SK-N-SH treated with all-trans-retinoic acid at 6 μM for 48 hours (cell line): ENCODE measurements at places on chromosomes 5 and 9.

GRCh38 chr9:21550392-21550791 is 68.3 kb upstream of the IFNE start:
- ATAC-seq: no peak

- peak; percentile 92 for ATAC-seq
Measured at GRCh38 chr9:35923927-35924763, 14.9 kb downstream of the SPAAR start.

GRCh38 chr9:113536483-113537228 is 73.1 kb downstream of the RGS3 start:
- no peak for ATAC-seq

DNA sequence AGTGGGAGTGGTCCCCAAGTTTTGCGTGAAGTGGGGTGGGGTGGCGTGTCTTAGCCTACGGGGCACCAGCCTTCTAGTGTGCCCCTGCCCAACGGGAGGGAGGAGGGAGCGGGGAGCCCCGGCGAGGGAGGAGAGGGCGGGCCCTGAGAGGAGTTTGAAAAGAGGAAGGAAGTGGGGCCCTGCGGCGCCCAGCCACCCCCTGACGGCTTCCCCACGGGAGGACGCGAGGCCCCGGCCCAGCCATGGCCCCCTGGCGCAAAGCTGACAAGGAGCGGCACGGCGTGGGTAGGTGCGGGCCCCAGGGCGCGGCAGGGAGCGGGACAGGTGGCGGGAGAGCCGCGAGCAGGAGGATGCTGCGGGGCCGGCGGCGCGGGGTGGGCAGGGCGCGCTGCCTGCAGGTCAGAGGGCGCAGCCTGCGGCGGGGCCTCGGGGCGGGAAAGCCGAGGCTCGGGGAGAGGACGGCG is at the start of gene DOCK2:
TSS of gene DOCK2 (plus strand) at position 191 of the 464 bp plus-strand sequence. CDS start at position 243, 52 bp downstream.
- no peak for ATAC-seq

DNA sequence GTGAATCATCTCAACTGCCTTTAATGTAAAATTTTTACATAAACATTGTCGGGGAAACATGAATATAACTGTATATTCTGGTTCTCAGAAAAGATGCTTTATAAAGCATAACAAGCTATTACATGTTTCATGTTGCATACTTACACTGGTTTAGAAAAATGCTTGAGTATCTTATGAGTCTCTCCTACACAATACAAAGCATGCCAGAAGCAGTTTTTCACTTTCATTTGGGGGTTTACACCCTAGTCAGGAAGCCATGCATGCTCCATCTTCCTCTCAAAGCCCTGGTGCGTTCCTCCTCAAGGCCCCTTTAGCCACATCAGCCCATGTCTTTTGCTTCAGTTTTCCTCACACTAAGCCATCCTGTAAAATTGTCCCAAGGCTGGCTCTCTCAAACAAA is 22.8 kb downstream of the ELAVL2 start:
- no peak for ATAC-seq

DNA sequence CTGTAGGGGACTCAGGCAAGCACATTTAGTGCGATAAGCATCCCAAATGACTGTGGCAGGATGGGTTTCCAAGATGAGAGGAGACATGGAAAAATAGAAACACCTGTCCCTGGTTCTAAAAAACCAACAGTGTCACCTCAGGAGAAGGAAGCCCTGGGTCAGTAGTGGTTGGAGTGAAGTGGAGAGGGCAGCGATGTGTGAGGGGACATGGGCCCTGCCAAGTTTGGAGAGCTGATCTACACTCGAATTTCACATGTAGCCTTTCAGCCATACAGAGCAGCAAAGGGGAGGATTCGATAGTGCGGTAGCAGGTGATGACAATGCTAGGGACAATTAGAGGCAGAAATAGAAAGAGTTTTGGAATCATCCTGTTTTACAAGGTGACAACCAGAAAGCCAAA is 32.6 kb upstream of the LHX2 start:
- no peak for ATAC-seq

- no peak for ATAC-seq
Measured at GRCh38 chr9:80061940-80062339, 490.2 kb downstream of the TLE4 start.

- peak; percentile 70 for ATAC-seq
Measured at GRCh38 chr9:7176561-7176960, 418.8 kb downstream of the KDM4C start.

DNA sequence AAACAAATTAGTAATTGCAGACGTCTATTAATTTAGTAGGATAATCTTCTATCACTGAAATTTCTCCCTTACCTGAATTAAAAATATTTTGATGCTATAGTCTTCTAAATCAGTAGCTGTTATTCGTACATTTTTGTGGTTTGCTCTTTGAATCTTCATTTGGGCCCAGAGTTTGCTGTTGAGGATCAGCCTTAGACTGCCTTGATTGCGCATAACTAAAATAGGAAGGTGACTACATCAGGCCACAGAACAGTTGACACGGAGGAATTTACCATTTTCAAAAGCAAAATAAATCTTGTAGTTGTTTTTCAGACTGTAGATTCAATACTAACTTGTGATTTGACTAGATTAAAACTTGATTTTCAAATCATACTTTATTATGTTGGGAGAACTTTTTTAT is 11.8 kb upstream of the NADK2 start:
- ATAC-seq: no peak

- ATAC-seq: no peak
Measured at GRCh38 chr9:99171225-99172123, 50.3 kb downstream of the ALG2 start.

DNA sequence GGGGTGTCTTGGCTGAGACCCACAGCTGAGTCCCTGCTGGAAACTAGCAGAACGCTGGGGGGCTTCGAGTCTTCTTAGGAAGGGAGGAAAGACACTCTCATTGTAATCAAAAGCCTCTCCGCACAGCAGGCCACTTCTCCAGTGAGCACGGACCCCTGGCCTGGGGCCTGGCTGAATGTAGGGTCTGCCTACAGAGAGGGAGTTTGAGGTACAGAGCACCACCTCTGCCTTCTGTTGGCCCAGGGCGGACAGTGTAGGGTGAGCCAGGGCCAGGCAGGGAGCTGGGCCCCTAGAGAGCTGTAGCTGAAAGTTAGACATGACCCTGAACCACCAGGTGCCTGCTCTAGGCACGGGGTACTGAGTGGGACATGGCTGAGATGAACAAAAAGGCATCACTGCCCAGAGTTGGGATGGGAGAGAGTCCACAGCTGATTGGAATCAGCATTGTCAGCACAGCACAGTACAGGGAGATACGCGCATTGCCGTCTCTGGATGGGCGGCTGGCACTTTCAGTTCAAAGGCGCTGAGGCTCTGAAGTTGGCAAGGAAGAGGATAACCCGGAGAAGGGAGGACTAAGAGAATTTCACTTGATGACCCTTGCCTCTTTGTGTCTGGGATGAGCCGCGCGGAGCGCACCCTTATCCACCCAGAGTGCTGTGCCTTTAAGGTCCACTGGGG is 363 bp upstream of the SLC25A48 start:
- peak; percentile 92 for ATAC-seq

DNA sequence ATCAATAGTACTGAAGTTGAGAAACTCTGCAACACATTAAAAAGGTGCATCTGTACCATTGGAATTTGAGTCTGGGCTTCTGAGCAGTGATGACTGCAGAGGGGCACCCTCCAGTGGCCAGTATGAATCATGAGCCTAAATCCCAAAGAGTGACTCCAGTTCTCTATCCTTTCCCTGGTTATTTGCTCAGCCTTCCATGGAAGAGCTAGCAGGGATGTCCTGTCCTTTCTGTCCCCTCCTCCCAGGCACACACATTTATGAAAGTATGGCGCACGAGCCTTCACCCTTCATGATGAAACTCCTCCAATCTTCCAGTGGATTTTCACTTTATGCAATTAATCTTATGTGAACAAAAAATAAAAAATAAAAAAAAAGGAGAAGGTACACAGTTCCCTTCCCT is 81.0 kb downstream of the ESM1 start:
- ATAC-seq: peak; percentile 87

DNA sequence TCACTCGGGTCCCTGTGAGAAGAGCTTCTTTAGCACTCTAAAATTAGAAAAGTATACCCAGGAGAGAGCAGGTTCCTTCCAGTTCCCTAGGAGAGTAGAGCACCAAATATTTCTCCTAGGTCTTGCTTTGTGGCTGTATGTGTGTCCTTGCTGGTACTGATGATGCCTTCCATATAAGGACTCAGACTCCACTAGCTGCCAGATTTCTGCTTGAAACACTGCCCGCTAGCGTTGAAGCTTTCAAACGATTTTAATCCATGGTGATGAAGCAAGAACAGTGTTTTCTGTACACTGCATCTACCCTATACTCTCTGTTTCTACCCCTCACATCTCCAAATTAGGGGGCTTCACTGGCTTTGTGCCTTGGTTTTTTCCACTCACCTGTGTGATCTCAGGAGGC is 2.4 kb upstream of the SMC2 start:
- ATAC-seq: no peak

DNA sequence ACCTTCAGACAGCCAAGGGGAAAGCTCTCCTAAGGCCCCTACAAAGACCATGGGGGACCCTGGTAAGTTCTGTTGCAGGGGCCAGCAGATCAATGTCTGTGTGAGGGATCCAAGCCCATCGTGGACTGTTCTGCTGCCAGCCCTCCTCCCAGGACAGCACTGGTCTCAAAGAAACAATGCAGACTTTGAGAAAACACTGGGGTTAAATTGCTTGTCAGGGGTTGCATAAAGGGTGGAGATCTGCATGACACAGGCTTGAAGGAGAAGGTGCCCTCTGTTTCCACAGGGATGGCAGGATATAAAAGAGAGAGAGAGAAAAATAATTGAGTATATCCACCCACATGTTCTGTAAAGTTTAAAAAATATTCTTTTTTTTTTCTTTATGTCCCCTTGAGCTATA is 157.6 kb upstream of the TBC1D2 start:
- ATAC-seq: no peak

- peak; percentile 19 for ATAC-seq
Measured at GRCh38 chr5:75363726-75364495, 26.9 kb downstream of the HMGCR start.

DNA sequence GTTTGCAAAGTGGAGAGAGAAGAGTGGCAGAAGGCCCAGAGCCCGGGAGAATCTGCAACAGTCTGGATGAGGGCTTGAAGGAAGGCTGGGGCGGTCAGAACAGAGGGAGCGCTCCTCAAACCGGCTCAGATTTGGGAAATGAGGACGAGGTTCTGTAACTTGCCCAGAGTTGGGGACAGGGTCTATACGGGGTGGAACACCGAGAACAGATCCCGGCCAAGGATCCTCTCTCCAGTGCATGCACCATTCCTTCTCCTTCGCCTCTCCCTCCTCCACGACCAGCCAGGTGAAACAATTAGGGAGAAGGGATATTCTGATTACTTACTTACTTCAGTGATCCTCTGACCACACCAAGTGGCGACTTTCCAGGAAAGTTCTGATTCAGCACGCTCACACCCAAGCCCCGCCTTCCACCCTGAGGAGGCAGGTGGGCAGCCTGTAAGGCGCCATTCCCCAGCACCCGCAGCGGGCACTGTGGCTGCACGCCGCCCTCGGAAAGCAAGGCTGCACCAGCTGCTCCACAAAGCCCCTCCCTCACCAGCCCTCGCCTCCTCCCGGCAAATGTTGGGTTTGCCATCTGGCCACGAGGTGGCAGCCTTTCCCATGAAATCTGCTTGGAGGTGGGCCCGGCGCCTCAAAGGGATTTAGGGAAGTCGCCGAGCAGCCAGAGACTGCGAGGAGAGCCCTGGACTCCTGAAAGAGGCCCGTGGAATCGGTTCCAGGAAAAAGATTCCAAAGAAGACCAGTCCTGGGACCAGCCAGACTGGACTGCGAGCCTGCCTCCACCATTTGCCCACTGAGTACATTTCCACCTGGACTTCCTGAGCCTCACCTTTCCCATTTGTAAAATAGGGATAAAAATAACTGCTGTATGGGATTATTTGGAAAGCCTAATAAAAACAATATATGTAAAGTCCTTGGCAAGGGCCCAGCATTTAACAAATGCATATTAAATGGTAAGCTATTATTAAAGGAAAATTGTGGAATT is 22.2 kb upstream of the WWC1 start:
- peak; percentile 96 for ATAC-seq

GRCh38 chr5:83552275-83552674 is 80.7 kb downstream of the VCAN start:
- ATAC-seq: no peak

DNA sequence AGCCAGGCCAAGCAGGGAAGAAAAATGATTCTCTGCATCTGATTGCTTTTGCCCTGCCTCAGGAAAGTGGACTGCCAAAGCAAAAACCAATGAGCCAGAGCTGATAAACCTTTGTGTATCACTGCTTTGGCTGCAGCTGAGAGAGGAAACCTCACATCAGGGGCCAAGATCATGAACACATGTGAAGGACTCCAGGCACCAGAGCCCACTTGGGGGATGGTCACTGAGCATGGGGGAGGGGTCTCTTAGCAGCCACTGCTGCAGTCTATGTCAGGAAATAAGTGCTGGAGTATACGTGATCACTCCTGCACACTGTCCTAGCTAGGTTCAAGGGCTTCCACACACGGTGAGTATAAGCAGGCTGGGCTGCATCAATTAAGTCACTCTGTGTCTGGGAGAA is 229.9 kb downstream of the SPOCK1 start:
- no peak for ATAC-seq

DNA sequence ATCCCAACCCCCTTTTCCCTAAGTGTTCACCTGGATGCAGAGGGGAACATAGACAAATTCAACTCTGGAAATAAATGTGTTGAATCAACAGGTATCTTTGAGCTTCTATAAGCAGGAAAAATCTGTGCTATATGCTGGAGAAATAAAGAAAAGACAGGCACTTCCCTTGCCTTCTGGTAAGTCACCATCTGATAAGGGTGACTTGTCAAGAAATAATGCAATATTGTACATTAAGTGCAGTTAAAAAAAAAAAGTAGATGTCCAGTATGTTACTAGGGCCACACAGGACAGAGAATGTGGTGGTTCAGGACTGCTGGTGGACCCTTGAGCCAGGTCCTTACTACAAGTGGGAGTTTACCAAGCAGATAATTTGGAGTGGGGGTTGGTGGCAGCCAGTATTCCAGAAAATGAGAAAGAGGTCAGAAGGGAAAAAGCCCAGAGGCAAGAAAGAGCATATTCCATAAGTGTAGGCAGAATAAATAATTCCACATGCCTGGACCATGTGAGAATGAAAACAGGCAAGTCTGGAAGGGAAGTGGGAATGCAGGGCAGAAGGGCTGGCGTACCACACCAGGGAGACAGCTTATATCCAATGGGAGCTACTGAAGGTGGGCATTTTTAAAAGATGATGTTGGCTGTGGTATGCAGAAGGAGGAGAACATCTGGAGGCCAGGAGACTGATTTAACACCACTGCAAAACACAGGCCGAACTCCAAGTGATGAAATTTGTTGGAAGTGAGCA is 209.9 kb downstream of the SEMA5A start:
- ATAC-seq: peak; percentile 23; the same call in 2 of the 3 replicates

DNA sequence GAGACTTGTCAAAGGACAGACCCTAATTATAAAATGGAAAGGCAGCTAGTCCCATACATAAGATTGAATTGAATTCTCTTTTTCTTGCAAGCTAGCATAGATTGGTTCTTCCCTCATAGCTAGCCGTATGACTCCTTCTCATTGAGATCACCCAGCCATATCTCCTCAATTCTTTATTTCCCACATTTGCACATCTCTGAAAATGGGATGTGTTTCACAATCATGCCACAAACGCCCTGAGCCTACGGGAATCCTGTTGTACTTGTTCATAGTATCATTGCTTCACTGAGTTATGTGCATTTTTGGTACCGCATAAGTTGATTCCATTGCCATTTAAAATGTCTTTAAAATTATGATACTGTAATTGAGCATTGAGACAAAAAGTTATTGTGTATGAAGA is 90.5 kb downstream of the PCSK1 start:
- no peak for ATAC-seq
